CD4-positive, alpha-beta T cell (primary cell): ENCODE measurements at places on chromosomes 5 and 9.

DNA sequence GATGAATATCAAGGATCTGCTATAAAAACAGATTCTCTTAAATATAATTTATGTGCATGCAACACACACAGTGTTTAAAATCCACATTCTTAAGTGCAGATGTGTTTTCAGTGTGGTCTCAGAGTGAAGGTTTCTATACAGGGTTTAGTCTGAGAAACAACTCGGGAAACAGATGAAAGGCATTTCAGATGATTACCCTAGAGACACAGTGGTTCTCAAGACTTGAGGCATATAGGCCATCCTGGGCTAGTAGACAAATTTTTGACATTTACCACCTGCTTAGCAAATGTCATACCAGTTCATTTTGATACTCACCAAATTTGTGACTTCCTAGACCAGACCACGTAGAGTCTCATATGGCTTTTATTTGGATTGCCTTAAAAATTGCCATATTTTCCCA is 216.5 kb downstream of the ARL15 start:
- no peak for DNase-seq

GRCh38 chr9:22030101-22030598 is 21.0 kb upstream of the CDKN2B start:
- DNase-seq, result no peak

DNA sequence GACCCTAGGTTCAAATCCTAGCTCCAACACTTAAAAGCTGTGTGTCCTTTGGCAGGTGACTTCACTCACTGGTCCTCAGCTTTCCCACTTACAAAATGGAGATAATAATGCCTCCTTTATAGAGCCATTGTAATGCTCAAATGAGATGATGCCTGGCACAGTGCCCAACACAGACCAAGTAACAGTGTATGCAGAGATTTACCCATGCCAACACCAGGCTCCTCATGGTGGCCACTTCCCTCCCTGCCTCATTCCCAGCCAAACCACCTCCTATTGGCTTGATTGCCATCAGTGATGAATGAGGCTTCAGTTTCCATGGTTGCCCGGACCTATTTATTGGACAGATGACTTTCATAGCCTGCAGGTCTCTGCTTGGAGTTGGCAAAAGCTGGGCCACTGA is 469.4 kb downstream of the CDK5RAP2 start:
- DNase-seq, result no peak

DNA sequence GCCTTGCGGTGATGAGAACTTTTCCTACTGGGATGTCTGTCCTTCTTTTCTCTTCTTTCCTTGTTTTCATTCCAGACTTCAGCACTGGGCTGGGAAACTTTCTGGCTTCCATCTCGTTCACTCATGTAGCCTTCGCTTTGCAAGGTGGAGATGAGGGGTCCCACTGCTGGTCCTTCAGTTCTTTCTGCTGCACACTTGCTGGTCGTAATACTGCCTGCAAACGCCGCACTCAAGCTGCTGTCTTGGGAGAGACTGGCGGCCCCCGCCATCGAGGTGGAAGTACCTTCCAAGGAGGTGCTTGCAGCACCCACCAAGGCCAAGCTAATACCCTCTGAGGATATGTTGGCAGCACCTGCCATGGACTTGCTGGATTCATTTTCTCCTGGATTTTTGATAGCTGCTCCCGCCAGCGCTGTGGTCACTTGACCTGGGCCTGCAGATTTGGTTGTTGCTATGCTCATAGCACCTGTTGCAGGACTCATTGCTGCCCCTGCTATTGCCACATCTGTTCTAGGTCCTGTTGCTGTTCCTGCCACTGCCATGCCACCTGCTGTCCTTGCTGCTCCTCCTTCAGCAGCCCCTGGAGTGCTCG is 3.0 kb downstream of the GARIN3 start:
- no peak for DNase-seq

GRCh38 chr5:2651116-2651515 is 100.4 kb downstream of the IRX2 start:
- no peak for DNase-seq

DNA sequence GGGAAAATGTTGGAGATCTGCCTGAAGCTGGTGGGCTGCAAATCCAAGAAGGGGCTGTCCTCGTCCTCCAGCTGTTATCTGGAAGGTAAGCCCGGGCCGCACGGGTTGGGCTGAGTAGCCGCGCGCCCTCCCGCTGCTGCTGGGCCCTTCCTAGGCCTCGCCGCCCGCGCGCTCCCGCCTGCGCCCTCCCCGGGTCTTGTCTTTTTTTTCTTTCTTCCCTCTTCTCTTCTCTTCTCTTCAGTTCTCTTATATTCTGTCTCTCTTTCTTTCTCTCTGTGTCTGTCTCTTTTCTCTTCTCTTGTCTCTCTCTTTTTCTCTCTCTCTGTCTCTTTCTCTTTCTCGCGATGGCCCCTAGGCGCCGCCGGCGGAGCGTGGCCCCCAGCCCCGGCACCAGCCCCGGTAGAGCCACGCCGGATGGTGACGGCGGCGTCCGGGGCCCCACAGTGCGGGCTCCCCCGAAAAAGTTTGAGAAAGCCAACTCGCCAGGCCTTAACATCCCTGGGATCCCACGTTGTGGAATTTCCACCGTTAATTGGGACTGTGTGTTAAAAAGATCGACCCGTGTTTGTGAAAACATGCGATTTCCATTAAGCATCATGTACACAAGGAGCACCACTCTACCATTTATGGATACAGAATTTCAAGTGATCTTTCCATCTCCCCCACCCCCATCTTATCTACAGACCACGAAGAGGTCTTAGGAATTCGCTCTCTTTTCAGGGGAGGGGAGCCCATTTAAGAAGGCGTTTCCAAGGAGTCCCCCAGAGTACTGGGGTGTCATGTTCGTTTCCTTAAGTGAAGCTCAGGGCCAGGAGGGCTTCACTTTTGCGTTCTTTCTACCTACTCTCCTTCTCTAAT is 616 bp downstream of the ABL1 start:
- DNase-seq, result no peak

DNA sequence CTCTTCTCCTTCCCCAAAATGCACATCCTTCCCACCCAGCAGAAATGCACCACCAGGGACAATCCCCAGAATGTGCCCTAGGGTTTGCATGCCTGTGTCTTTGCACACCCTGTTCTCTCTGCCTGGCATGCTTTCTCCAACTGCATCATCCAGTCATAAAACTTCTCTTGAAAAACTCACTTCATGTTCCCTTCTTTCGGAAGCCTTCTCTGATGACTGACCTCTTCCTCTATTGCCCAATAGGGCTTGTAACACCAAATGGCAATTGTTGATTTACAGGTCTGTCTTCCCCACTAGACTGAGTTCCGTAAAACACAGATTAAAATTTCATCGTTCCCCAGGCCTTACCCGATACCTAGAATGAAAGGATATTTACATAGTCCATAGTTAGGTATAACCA is 83.1 kb upstream of the SPOCK1 start:
- no peak for DNase-seq

- no peak for DNase-seq
Measured at GRCh38 chr9:114284316-114285060, 38.4 kb upstream of the ORM1 start.

DNA sequence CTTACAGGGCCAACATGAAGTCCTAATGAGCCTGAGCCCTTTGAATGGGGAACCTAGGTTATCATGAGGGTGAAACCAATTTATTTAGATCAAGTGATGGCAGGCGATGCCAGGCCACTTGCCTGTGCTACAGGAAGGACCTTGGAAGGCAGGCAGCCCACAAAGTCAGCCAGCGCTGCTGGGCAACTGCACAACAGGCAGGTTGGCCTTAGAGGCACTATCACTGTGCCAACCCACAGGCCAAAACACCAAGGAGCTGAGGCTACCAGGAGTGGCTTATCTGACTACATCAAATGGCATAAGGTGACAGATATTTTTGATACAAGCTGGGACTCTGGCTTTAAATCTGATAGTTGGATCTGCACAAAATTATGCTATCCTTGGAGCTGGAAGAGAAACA is 319.1 kb downstream of the NTRK2 start:
- no peak for DNase-seq

- DNase-seq, result no peak
Measured at GRCh38 chr5:82149434-82149833, 128.7 kb downstream of the RPS23 start.

- DNase-seq, result no peak
Measured at GRCh38 chr5:97078958-97079743, 63.3 kb downstream of the LIX1 start.

DNA sequence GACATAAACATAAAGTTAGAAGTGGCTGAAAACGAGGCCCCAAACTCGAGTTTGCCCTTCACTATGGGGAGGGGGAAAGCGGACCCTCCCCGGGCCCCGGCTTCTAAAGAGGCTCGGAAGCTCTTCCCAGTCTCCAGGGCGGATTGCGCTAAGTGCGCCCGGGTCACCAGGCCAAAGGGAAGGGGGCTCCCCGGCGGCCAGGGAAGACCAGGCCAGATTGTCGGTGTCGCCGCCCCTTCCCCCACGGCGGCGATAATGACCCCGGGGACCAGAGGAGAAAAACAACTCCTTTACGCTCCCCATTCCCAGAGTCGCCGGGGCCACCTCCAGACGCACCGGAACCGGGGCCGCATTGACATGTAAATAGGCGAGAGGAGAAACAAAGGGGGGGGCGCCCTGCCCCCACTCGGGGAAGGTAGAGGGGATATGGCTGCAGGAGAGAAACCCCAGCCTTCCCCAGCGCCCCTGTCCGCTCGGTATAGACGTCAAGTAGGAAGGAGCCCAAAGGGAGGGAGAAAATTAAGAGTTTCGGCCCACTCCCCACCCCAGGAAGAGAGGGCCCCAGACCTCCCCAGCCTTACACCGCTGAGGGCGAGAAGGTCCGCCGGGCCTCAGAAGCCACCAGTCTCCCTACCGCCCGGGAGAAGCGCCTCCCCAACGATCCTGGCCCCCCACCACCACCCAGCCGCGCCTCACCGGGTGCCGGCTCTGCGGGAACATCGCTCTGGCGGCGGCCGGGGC is 1.7 kb downstream of the TLE1 start:
- no peak for DNase-seq

GRCh38 chr5:76657091-76657490 is 33.9 kb upstream of the F2RL2 start:
- no peak for DNase-seq
